Ascending aorta (tissue), 2 donors: ENCODE measurements at places on chromosomes 3 and 15.

DNA sequence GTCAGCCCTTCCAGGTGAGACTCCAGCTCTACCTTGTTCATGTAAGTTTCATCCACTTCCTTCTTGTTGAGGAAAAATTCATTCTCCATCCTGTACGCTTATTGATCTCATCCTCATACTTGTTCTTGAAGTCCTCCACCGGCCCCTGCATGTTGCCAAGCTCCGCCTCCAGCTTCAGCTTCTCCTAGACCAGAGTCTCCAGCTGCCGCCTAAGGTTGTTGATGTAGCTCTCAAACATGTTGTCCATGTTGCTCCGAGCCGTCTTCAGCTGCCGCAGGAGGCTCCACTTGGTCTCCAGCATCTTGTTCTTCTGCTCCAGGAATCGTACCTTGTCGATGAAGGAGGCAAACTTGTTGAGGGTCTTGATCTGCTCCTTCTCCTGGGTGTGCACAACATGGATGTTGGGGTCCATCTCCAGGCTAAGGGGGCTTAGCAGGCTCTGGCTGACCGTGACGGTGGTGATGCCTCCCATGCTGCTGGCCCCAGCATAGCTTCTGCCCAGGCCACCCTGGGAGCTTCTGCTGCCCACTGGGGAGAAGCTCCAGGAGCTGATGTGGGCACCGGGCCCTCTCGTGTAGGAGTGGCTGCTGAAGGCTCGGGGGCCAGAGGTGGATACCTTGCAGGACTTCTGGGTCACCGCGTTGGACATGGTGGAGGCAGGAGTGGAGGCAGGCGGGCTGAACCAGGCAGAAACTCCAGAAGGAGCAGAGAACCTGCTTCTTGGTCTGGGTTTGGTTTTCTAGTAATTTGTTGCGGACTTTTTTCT is 422.6 kb upstream of the ARPP21 start:
- DNase-seq = no peak
- H3K27me3 ChIP-seq = no peaks in the 10 kb centered on the region
- no peak overlapping the region for H3K27ac ChIP-seq
- no peaks in the 10 kb centered on the region for H3K4me1 ChIP-seq
- no peaks in the 10 kb centered on the region for H3K36me3 ChIP-seq

GRCh38 chr3:158863247-158863646 is 61.4 kb downstream of the MFSD1 start:
- no peak overlapping the region for H3K4me3 ChIP-seq
- H3K4me1 ChIP-seq = no peaks in the 10 kb centered on the region
- H3K36me3 ChIP-seq = no peaks in the 10 kb centered on the region
- DNase-seq = no peak

DNA sequence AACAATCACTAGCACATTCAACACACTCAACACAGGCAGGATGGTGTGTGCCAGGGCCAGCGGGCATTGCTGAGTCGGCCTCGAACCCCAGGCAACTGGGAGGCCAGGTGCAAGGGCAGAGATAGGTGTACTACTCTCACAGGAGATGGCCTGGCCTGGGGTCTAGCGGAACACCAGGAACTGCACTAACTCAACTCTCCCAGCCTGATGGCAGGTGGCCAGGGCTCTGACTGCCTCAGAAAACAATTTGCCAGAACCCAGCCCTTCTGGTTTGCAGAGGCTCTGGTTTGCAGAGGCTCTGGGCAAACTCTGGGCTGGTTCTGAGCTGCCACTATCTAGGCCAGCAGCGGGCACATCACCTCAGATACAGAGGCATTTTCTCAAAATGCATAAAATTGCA is 229.2 kb upstream of the CHRNA7 start:
- H3K27ac ChIP-seq = no peak overlapping the region
- DNase-seq = no peak
- H3K4me1 ChIP-seq = no peaks in the 10 kb centered on the region
- H3K4me3 ChIP-seq = no peak overlapping the region
- H3K36me3 ChIP-seq = no peaks in the 10 kb centered on the region
- no peaks in the 10 kb centered on the region for H3K27me3 ChIP-seq

DNA sequence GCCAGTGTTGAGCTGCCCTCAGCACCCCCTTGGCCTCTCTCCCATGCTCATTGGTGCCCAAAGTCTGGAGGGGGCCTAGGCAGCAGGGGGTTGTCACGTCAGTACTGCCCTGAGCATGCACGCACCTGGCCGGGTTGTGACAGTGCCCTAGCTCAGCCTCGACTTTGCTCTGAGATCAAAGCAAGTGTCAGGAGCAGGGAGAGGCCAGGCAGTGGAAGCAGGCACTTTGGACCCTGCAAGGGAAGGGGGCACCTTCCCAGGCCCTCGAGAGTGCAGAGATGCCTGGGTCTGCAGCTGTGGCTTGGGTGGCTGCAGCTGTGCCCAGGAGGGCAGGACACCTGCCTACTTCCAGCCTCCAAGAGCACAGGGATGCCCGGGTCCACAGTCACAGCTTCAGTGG is 561.3 kb downstream of the NLGN1 start:
- DNase-seq = no peak
- H3K36me3 ChIP-seq = no peaks in the 10 kb centered on the region
- no peaks in the 10 kb centered on the region for H3K27me3 ChIP-seq
- H3K4me3 ChIP-seq = no peak overlapping the region
